ENCODE measurements at places on chromosomes 3 and 15.

DNA sequence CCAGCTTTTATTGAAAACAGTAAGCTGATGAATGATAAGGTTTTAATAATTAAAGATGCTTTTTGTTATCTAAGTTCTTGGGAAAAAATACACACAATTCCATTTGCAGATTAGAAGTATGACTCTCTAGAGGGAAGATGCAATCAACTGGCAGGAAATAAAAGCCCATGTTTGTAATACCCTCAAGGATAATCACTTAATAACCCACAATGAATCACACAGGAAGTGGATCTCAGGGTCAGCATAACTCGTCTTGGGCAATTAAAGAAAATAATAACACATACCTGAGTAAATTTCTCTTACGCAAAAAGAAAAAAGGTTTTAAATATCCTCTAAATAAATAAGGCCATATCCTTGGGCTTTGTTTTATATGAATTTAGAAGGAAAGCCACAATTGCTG, 9.4 kb upstream of the EID1 start:
- peak; percentile 56 for DNase-seq

- DNase-seq, result no peak
Measured at GRCh38 chr3:171980578-171981270, 58.7 kb upstream of the FNDC3B start.

GRCh38 chr3:25427942-25428788, at the start of gene RARB:
Gene RARB (plus strand): TSS chr3:25428263. CDS start chr3:25428732, 469 bp downstream.
- DNase-seq, result peak; percentile 97

DNA sequence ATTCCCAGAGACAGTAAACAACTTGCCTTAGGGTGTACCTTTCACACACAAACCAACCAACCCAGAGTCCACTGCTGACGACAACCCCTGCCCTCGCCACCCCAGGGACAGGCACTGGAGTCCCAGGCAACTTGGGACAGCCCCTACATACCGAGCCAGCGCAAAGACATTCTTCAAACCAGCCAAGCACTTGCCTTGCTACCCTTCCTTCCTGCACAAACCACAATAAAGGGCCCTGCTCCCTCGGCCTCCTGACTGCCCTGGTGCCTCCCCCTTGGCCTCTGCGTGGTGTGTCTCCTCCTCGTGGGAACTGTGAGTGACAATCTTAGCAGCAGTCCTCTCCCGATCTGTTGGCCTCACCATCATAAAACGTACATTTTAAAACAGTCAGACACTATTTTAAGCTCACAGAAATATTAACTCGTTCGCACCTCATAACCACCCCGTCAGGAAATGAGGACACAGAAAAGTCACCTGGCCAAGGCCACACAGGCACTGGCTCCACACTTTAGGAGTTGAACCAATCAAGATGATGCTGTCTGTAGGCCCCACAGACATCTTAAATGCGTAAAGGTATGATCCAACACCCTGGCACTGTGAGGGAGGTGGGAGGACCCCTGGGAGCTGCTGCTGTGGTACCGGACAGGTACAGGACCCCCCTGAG, 113.8 kb downstream of the ADCY5 start:
- DNase-seq, result no peak

DNA sequence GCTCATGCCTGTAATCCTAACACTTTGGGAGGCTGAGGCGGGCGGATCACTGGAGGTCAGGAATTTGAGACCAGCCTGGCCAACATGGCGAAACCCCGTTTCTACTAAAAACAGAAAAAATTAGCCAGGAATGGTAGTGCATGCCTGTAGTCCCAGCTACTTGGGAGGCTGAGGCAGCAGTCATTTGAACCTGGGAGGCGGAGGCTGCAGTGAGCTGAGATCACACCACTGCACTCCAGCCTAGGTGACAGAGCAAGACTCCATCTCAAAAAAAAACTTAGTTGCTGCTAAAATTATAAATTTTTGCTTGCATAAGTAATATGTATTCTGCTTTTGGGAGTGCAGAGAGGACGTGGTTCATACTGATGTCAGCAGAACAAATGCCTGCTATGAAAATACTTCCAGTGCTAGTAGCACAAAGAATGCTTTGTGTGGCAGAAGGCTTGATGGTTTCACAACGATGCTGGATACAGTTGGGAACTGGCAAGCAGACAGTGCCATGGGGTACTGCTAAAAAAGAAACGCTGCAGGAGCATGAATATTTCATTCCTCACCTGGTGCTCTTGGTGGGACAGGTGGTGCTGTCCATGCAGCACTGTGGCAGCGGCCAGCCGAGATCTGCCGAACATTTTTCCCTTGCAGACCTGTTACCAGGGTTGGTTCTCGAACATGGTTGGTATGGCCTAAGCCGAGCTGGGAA, 31.1 kb downstream of the FBXL22 start:
- no peak for DNase-seq

- DNase-seq, result peak; percentile 96
Measured at GRCh38 chr15:66841953-66842681, 140.1 kb downstream of the SMAD6 start.

DNA sequence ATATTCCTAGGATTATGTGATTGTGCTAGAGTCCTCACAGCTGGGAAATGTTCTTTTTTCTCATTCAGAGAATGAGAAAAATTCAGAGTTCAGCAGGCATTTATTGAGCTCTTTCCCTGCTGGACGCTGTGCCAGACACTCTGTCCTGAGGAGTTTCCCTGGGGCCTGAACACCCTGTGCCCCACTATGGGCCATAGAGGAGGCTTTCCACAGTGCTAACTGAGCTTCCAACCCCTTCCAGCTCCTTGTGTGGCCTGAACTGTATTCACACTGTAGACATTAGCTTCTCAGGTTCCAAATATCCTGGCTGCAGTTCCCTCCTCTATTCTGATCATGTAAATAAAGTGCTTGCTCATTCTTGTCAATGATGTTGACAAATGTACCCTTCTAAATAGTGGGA, 10.0 kb downstream of the ABHD2 start:
- peak; percentile 51 for DNase-seq

DNA sequence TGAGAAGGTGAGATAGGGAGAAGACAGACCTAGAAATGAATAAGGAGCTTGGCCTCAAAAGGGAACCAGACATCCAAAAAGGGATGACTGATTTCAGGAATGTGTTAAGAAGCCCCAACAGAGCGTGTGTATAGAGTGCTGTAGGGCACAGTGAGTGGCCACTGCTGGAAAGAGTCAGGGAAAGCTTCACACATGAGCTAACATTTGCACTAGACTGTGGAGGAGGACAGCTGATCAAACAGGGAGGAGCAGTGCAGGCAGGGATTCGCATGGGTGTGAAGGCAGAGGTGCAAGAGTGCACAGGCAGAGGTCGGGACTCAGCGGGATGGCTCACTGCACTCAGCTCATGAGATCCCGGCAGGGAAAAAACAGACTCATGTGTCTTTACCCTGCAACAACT, 61.8 kb downstream of the NPTN start:
- no peak for DNase-seq

GRCh38 chr3:2774481-2775249, 335.5 kb downstream of the IL5RA start:
- no peak for DNase-seq

DNA sequence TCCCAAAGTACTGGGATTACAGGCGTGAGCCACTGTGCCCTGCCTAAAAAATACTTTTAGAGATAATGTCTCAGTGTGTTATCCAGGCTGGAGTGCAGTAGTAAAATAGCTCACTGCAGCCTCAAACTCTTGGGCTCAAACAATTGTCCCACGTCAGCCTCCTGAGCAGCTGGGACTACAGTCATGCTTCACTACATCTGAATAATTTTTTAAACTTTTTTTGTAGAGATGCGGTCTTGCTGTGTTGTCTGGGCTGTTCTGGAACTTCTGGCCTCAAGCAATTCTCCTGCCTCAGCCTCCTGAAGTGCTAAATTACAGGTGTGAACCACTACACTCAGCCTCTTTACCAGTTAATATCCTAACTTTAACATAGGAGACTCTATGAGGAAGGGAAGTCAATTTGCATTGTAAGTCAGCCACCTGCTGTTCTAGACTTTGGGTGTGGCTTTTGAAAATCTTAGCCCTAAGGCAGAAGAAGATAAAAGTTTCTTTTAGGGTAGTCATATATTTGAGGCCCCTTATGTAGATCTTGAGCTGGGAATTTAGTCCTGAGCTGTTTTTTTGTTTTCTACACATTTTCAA, 78.2 kb upstream of the RASGRP1 start:
- no peak for DNase-seq
